Hematopoietic multipotent progenitor cell treated with erythropoietin and hydrocortisone succinate and interleukin-3 and kit ligand, for 4 days (in vitro differentiated cells): ENCODE measurements at places on chromosomes 11 and 22.

DNA sequence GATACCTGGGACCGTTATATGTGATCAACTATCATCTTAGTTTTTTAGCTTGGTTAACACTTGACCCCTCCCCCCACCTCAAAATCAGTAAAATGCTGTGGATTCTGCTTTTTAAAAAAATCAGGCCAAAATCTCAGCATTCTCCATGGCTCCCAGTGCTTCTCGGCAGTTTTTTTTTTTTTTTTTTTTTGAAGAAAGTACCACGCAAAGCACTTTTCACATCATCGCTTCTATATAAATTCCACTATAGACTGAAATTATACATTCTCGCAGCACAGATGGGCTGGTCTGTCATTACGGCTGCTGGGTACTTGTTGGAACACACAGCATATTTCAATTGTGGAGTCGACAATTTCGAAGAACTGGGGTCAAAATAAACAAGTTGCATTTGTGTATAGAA lies 67.7 kb upstream of the PPARA start:
- DNase-seq: no peak

GRCh38 chr22:26364066-26365015 lies 64.7 kb upstream of the ASPHD2 start:
- DNase-seq: peak; percentile 94

GRCh38 chr11:96299155-96299888 lies 43.7 kb downstream of the MAML2 start:
- DNase-seq: no peak

DNA sequence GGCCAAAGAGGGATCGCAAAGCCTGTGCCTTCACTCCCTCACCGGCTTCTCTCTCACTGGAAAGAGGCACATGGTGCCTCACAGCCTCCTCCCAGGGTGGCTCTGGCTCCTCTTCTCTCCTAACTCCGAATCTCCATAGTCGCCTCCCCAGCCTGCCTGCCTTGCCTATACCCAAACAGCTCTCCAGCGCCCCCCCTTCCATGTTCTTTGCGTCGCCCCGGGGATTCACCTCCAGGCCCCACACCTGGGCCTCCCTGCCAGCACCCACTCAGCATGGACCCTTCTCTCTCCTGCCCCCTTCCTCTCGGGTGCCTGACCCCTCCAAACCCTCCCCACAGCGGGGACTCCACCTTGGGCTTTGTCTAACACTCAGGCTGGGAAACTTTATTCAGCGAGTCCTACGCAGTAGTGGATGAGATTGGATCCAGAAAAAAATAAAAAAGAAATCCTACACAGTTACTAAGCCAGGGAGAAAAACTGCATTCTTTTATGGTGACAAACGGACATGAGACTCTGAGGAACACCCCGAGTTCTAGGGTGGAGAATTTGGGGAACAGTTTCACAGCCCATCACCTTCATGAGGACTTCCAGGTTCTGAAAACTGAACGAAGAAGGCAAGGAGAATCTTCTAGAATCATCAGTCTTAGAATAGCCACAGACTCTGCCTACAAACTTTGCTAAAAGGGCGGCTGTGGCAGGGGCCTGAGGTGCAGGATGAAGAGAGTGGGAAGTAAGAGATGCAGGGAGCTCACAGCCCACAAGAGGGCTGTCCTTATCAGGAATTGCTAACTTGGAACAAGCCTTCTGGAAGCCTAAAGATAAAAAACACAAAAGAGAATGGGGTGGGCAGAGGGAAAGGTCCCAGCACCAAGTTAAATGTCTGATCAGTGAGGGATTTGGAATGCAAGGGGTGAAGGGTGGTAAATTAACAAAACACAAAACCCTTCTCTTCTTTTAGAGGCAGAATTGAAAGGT lies 5.3 kb downstream of the PPM1F start:
- DNase-seq: peak; percentile 90

GRCh38 chr11:69287968-69288882 lies 5.7 kb upstream of the MYEOV start:
- no peak for DNase-seq

- DNase-seq: no peak
Measured at GRCh38 chr22:39270792-39271191, 26.0 kb upstream of the PDGFB start.

DNA sequence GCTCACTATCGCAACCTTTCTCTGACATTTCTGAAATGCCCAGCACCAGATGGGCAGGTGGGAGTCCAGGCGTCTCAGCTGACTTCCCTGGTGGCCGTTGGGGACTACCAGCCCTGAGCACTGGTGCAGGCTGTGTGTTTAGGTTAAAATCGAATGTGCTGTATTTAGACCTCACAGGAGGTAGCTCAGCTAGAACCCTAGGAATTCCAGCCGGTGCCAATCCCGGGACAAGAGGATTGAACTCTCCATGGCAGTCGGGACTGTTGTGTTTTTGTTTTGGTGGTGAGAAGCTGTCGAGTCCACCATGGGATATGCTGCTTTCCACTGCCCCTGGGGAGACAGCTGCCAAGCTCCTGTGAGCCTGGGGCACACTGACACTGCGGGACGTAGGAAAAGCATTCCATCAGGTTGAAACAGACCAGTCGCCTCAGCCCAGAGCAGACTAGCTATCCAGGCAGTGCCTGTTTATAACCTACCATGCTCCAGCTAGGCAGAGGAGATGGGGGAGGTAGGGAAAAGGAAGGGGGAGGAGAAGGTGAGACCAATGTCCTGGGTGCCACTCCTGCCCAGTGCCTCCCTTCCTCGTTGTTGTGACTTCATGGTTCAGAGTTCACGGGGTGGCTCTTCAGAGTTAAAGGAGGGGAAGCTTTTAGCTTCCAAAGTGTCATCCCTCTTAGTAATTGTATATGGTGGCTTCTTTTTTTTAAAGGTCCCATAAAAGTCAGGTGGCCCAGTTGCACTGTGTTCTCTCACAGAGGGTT lies 53.0 kb downstream of the MICAL2 start:
- DNase-seq: no peak

DNA sequence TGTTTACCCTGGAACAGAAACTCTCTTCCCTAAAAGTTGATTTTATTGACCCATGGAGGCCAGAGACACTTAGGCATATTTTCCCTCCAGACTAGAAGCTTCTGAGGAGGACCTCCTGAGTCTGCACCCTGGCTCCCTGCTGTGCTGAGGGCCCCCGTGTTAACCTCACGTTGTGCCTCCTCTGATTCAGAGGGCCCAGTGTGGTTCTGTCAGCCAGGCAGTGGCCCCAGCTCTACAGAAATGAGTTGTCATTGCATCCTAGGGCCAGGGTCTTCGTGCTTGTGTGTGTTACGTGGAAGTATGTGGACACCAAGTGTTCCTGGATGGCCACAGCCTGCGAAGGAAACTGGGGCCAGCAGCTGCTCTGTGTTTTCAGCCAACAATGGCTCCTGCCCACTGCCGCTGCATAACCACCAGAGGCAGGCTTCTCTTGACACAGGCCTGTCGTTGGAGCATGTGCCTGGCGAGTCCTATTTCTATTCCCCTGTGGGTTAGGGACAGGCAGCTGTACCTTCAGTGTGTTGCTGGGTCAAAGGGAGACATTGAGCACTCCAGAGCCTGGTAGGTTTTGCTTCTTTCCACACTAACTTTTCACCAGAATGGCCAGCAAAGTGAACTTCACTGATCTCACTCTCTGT lies 44.5 kb downstream of the MED15 start:
- DNase-seq: no peak

DNA sequence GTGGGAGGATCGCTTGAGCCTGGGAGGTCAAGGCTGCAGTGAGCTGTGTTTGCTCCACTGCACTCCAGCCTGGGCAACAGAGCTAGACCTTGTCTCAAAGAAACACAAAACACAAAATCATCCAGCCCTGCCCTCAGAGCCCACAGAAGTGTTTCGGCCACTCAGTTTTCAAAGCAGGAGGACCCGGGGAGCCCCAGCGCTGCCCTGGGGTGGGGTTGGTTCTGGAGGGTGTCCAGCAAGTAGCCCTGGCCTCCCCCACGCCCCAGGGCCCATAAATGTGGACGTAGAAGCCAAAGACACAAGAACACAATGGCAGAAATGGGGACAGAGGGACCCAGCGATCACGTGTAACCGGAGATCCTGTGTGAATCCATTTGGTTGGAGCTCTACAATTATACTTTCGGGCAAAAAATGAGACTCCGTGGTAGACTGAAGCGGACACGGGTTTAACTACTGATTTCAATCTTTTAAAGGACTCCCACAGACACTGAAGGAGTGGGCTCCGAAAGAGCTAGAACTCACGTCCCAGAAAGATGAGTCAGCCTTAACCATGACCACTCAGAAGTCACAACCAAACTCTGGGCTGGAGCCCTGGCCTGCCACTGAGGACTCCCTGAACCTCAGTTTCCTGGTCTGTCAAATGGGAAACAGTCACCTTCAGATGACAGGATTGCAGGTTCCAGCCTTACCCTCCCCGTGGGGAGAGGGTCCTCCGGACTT lies 9.0 kb upstream of the CYTH4 start:
- DNase-seq: peak; percentile 68

DNA sequence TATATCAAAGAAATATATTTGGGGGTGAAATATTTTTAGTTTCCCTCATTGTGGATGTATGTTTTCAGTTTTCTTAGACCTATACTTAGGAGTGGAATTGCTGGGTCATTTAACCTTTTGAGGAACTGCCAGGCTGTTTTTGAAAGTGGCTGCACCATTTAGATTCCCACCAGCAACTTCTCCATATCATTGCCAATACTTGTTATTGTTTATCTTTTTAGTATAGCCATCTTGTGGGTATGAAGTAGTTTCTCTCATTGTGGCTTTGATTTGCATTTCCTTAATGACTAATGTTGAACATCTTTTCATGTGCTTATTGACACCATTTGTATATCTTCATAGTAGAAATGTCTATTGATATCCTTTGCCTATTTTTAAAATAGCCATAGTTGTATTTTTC lies 62.1 kb upstream of the B3GNT6 start:
- no peak for DNase-seq
